ENCODE measurements at places on chromosomes 11 and 22.

DNA sequence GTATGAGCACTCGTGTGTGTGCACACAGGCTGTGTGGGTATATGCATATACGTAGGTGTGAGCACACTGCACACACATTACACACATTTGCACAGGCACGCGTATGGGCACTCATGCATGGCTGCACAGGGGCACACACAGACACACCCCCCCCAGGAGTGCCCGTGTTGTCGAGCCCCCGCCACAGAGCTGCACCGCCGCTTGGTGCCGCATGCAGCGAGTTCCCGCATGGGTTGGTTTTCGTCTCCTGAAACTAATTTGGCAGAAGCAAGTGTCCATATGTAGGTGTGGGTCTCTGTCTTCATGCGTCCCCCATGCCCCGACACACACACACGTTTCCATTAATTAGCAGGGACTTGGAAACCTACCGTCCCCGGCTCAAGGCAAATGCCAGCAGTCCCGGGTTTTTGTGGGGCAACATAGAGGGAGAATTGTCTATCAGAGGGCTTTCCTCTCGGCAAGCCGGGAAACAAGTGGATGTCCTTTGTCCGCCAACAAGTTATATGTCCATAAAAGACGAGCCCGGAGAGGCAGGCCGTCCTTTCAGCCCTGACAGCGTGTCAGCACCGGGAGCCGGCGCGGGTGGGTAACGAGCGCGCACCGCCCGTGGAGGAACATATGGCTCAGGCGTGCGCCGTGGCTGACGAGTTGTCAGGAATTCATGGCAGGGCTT, 1291.7 kb downstream of the BRD1 start:
- no peak for DNase-seq

DNA sequence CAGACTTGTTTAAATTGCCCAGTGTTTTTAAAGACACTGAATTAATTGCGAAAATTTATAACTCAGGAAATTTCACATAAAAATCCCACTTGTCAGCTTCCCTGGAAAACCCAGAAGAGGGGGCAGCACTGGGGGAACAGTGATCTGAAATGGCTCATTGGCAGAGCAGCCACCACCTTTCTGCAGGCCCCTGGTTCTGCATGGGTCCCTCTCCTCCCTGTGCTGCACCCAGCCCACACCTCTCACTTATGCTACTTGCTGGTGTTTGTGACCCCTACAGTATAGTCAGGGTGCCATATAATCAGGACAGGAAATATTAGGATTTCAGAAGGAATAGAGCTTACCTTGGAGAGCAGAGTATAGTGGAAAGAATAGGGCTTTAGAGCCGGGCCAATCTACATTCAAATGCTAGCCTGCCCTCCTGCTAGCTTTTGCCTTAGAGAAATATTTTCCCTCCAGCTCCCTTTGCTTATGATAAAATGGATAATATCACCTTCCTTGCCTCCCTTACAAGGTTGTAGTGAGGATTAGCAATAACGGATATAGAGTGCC, 28.5 kb upstream of the C11orf96 start:
- DNase-seq, result no peak

DNA sequence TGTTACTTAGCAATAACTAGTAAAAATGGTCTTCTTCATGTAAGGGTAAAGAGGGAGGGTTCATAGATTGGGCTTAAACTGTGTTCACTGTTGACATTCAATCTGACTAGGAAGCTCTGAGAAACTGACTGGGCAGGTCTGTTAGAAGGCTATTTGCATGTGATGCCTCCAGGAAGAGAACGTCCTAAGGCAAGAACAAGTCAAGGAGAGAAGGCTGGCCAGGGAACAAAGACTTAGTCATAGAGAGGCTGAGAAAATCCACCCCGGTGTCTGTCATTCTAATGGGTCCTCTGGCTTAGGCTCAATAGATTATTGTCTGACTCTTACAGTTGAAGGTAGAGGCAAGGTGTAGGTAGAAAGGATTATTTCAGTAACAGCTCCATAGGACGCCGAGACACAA, 50.3 kb upstream of the CD44 start:
- no peak for DNase-seq

DNA sequence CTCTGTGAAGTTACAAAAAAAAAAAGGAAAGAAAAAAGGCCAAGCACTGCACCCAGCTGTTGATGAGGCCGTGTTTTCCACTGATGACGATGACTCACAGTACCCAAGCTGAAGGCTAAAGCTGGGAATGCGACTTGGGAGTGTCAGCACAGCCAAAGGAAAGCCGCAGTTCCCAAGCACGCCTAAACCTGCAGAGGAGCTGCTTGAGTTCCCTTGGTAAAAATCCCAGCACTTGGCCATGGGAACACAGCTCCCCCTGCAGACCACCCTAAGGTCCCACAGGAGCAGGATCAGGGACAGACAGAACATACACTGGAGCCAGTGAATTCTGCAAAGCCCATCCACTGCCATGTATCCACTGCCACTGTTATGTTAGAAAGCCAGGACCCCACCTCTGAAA, 39.9 kb downstream of the SERGEF start:
- no peak for DNase-seq

DNA sequence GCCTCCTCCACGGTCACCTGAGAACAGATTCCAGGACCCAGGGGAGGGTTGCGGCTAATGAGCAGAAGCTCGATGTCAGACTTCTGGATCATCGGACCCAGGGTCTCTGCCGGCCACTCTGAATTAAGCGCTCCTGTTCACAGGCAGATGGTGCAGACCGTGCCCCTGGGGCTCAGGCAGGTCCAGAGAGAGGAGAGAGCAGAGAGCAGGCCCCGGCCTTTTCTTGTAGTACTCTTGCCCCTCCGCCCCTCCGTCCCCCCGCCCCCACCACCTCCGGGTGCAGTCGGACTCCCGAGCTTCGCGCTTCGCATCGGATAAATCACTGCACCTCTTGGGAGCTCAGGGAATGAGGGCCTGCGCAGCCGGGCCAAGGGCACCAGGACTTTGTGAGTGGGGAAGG, 50.3 kb downstream of the RPS6KA4 start:
- DNase-seq, result no peak

DNA sequence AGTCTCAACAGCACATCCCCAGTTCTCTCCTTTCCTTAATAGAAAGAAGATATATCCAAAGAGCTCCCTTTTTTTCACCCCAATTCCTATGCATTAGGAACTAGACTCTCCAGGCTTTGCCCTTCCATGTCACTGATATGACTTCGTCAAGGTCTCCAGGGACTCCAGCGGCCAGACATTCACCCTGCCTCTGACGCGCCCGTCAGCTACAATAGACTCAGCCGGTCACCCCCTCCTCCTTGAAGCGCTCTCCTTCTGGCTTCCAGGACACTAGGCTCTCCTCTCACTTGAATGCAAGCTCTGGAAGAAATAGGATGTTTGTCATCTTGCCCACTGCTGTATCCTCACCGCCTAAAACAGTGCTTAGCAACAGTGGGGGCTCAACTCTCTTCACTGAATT, 14.9 kb upstream of the ELFN2 start:
- DNase-seq, result no peak

DNA sequence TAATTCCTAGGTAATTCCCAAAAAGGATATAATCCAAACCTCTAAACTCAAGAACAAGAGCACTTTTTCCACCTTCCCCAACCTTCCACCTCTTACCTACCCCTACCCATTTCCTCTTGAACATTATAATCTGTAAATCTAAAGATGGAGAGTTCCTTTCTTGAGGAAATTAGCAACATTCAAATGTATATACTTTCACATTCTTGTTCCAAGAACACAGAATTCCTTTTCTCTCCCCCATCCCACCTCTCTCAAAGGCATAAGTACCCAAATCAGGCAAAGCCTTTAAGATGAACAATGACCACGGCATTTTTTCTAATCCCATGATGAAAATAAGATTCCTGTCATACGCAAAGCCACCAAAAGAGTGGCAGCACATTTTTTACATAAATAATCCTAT, 18.3 kb downstream of the RRAS2 start:
- DNase-seq, result no peak

- no peak for DNase-seq
Measured at GRCh38 chr22:19769393-19769715, 8.8 kb downstream of the TBX1 start.

DNA sequence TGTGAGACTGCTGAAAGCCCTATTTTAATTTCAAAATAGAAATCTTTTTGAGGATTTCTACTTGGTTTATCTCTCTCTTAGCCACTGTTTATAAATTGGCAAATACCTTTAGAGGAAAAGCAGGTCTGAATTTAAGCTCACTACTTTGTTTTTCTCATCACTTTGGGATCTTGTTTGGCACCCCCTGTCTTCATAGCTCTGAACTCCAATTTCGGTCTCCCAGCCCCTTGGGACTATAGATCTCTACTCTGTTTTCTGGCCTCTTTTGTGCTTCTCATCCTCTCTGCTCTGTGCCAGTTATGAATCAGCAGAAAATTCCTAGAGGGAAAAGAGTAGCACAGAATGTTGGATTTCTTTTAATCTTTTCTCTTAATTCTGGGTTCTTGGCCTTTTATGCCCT, 118.3 kb downstream of the CYP2R1 start:
- no peak for DNase-seq

DNA sequence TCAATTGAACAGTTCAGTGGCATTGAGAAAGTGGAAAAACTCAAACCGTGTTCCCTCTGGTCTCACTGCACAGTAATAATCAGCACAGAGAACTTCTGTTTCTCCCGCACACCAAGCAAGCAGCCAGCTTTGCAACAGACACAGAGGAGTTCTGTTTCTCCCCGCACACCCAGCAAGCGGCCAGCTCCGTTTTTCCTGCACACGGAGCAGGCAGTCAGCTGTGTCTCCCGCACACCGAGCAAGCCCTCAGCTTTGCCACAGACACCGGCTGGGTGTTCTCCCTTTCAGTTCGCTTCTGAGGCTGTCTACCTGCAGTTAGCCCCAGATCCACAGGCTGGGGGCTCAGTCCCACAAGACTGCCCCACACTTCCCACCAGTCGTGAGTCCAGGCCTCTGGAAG, 9.9 kb upstream of the TALDO1 start:
- no peak for DNase-seq

- DNase-seq, result no peak
Measured at GRCh38 chr11:57476047-57476756, 15.9 kb downstream of the RTN4RL2 start.

GRCh38 chr22:18077087-18077638, 627 bp upstream of the PEX26 start:
- no peak for DNase-seq

GRCh38 chr11:74437441-74438042, 29.8 kb downstream of the KCNE3 start:
- DNase-seq, result no peak

GRCh38 chr11:69357458-69358397, 63.8 kb downstream of the MYEOV start:
- DNase-seq, result no peak

DNA sequence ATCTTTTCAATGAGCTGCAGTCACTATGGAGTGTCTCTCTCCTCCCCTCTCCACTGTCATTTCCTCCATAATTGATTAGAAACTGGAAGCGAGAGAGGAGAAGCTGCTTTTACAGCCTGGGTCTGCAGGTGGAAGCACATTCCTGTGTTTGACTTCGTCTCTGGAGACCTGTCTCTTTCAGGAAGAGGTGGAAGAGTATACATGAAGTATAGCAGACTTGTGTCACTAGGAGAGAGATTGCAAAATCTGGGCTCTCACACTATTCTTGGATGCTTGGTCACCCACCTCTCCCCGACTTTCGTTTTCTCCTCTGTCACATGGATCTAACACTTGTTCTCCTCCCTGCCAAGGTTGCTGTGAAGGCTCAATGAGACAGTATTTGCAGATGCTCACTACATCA, 323.3 kb downstream of the NTM start:
- no peak for DNase-seq

DNA sequence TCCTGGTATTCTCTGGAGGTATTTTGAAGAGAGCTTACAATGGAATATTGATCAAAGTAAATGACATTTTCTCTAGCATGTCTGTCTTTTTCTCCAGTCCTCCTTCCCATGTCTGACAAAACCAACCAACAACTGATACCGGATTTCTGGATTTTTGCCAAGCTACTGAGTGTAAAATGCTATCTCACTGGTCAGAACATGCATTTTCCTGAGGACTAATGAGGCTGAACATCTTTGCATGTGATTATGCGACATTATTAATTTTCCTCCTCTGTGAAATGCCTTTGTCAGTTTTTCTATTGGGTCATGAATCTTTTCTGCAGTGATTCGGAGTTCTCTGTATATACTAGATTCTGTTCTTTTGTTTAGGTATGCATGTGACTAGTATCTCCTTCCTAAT, 51.4 kb downstream of the CDON start:
- DNase-seq, result no peak
